ENCODE measurements at places on chromosomes 5 and 9.

- DNase-seq, result no peak
Observed at GRCh38 chr9:114027863-114028465, 50.1 kb downstream of the AMBP start.

- no peak for DNase-seq
Observed at GRCh38 chr5:99059685-99060084, 130.9 kb upstream of the CHD1 start.

GRCh38 chr5:132961887-132962286, 1.5 kb downstream of the AFF4 start:
- DNase-seq, result no peak

GRCh38 chr5:147567917-147568598, 58.2 kb upstream of the DPYSL3 start:
- no peak for DNase-seq

GRCh38 chr9:96139592-96140295, 162.2 kb downstream of the HSD17B3 start:
- no peak for DNase-seq

GRCh38 chr9:73437758-73438157, 286.1 kb downstream of the ANXA1 start:
- DNase-seq, result no peak

GRCh38 chr9:114057161-114057885, 20.8 kb downstream of the AMBP start:
- no peak for DNase-seq

- no peak for DNase-seq
Observed at GRCh38 chr9:130138791-130139190, 33.4 kb upstream of the NCS1 start.

Data from stimulated activated naive B cell treated with anti-CD40 and anti-IgM and Interleukin-4, amounts not matched to agents 10 μg/mL and 1 μg/mL and 100 μg/mL, for 72 hours (primary cell).